ENCODE measurements at places on chromosomes 5 and 9. TPM values are rescaled to one million over a fixed set of nuclear protein-coding genes. Genes with fewer than 3 reads are reported as not detected.

CD14 gene
- 0.21 TPM for total RNA-seq

GARIN3 gene
- total RNA-seq: not detected

KCNV2 gene
- not detected for total RNA-seq

N4BP3 gene
- 1.5 TPM for total RNA-seq

PLAC8L1 gene
- 0.47 TPM for total RNA-seq

OTULINL gene
- total RNA-seq: 31.4 TPM

OLFM1 gene
- not detected for total RNA-seq

BNC2 gene
- total RNA-seq: not detected

SLC4A9 gene
- total RNA-seq: 0.44 TPM

C5 gene
- total RNA-seq: 2.8 TPM

Measured in activated CD4-positive, alpha-beta T cell treated with anti-CD3 and anti-CD28 coated beads, Interleukin-2, amount 10 ng/mL, durations not matched to agents 7 days and 5 days (primary cell).